ENCODE measurements at places on chromosomes 2 and 18. TPM values are rescaled to one million over a fixed set of nuclear protein-coding genes. Genes with fewer than 3 reads are reported as not detected.

The TWIST2 gene
- total RNA-seq: 0.20 TPM

The CCDC68 gene
- total RNA-seq: 5.9 TPM

The HNRNPLL gene
- 35.4 TPM for total RNA-seq

The CCDC141 gene
- 0.13 TPM for total RNA-seq

The SKA1 gene
- total RNA-seq: 30.3 TPM

The SIX2 gene
- not detected for total RNA-seq

The EVX2 gene
- total RNA-seq: not detected

The CLK1 gene
- 36.5 TPM for total RNA-seq

Measured in mammary microvascular endothelial cell (primary cell).